ENCODE measurements at places on chromosomes 7 and 10.

DNA sequence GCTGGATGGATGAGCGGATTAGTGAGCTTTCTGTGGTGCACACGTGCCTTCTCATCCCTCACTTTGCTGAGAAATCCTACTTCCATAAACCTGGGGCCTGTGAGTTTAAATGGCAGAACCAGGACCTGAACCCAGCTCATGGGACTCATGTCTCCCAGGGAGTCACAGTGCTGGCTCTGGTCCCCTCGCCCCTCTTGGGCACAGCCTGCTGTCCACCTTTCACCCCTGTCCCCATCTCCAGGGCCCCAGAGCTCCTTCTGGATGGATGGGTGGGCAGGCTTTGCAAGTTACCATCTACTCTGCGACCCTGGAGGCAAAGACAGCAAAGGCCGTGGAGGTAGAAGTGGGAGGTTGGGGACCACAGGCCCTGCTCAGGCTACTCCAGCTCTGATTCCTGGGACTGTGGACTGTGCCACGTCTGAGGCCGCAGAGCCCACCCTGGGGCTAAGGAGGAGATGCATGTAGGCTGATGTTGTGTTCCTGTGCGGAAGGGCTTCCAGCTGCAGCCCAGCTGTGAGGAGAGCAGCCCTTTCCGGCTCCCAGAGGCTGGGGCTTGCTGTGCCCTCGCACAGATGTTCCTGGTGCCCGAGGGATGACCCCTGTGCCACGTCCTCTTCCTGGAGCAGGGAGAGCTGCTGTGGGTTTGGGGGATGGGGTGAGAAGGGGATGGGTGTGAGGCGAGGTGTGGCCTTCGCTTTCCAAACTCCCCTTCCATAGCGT, 40.3 kb downstream of the PRF1 start:
- DNase-seq: no peak

DNA sequence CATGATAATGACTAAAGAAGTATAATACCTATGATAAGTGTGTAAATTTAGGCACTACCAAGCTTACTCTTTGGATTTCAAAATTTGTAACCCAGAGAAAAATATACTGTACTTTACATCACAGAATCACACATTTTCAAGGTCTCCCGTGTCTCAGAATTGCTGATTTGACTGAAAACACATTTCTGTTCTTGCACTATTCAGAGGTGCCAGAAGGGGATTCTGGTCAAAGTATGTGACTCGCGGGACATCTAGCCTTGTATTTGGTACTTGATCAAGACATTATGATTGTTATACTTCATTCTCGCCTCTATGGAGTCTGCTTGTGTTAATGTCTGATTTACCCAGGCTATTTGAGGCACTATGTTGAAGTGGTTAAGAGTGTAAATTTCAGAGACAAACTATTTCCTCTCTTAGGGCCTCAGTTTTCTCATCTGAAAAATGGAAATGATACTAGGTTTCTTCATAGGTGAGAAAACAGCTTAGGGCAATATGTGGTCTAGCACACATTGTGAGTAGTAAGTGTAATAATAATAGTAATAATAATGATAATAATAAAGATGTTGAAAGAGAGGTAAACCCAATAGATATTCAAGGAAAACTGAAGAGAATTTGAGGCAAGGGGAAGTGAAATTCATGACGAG, 320.4 kb downstream of the RNLS start:
- DNase-seq: no peak

DNA sequence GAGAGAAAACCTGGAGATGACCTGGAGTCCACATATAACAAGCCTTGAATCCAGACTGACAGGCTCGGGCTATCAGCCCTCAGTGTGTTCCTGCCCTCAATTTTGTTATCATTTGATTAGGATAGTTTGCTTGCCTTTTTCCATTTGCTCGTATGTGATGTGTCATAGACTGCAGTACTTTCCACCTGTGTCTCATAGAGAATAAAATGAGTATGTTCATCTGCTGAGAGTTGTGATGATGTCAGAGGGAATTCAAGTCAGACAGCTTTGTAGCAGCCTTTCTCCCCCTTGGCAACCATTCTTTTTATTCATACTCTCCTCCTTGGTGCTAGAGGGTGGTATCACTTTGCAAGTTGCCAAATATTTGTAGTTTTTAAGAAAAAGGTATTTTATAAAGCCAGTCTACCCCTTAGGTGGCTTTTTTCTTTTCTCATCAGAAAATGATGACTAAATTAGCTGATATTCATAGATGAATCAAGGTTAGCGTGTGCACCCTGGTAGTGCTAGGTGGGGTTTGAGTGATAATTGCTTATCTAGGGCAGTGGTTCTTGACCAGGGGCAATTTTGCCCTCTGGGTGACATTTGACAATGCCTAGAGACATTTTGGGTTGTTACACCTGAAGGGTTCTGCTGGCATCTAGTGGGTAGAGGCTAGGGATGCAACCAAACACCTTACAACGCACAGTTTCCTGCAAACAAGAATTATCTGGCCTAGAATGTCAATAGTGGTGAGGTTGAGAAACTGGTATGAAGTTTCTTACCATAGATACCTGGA, 5.4 kb downstream of the SGPL1 start:
- DNase-seq: no peak

GRCh38 chr7:82443036-82443546, 486 bp downstream of the CACNA2D1 start:
- no peak for DNase-seq

GRCh38 chr7:142669074-142669654, 80.1 kb upstream of the PRSS1 start:
- DNase-seq: peak; percentile 0

DNA sequence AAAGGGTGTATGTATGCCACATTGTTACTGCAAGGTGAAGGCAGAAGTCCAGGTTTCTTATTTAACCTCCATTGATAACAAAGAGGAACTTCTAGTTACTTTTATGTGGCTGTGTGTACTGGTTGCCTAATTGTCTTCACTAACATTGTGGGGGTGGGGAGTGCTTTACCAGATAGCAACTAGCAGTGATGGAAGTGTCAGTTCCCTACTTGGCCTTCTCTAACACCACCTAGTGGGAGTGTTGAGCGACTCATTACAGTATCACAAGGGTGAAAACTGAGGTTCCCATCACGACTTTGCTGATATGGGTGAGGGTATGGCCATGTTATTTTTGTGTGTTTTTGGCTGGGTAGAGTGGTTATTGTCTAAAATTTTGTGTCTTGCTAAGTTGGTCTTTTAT, 274.4 kb downstream of the THSD7A start:
- peak; percentile 69 for DNase-seq

- no peak for DNase-seq
These were observed 245.4 kb downstream of the AUTS2 start for GRCh38 chr7:69843653-69844052.

GRCh38 chr7:155198901-155199845, 98.5 kb upstream of the INSIG1 start:
- DNase-seq: peak; percentile 97

- no peak for DNase-seq
These were observed 62.6 kb upstream of the HECTD2 start for GRCh38 chr10:91347529-91347928.

- no peak for DNase-seq
These were observed 81.0 kb upstream of the GNA12 start for GRCh38 chr7:2924866-2925840.

DNA sequence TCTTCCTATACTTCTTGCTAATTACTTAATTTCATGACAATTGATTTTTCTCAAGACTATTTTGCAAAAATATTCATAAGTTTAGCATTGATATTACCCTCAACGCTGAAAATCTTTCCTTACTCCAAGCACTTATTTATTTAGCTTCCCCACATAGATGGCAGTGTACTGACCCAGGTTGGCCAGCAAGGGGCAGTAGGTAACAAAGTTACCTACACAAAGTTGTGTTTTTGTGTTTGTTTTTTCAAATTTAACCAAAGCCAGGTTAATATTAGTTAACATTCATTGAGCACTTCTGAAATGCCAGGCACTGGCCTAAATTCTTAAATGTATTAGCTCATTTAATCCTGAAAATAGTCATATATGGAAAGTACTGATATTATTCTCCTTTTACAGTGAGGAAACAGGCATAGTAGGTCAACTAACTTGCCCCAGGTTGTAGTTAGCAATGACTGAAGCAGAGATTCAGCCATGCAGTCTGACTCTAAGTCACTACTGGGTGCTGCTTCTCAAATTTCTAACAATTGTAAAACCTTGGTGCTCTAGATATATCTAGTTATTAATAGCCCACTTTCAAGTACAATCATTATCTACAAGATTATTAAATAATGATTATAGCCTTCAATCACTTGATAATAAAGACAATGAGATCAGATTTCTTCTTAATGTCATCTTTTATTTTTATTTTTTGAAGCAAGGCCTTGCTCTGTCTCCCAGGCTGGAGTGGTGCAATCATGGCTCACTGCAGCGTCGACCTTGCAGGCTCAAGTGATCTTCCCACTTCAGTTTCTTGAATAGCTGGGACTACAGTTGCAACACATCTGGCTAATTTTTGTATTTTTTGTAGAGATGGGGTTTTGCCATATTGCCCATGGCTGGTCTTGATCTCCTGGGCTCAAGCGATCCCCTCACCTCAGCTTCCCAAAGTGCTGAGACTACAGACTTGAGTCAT, 5.8 kb upstream of the GGCT start:
- peak; percentile 57 for DNase-seq

GRCh38 chr7:139829775-139830117, 682 bp downstream of the TBXAS1 start:
- DNase-seq: no peak

DNA sequence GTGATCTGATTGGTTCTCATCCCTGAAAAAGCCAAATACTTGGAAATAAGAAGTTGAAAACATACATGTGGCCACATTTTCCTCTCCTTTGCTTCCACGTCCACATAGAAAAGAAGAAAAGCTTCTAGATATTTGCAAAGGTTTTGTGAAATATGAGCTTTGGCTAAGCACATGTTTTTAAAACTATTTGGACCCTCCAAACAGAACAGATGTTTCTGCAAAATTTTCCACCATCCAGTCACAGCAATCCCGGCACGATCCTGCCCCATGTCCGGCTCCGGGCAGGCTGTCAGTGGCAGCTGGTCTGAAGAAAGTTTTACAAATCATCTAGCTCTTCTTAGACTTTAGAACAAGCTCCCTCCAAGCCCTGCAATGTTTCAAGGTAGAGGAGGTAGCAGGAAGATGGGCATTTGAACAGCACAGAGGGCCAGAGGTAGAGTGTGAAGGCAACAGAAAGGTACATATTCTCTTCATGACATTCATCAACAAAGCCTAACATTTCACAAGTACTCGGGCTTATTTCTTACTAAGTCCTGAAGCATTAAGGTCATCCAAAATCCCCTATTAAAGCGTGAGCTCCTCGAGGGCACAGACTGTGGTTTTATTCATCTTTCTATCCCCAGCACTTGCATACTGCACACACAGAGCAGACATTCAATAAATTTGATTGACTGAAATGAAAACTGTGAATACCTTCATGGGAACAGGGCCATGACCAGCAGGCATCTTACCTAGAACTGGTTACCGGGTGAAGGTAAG, 110.1 kb downstream of the JAZF1 start:
- DNase-seq: no peak

DNA sequence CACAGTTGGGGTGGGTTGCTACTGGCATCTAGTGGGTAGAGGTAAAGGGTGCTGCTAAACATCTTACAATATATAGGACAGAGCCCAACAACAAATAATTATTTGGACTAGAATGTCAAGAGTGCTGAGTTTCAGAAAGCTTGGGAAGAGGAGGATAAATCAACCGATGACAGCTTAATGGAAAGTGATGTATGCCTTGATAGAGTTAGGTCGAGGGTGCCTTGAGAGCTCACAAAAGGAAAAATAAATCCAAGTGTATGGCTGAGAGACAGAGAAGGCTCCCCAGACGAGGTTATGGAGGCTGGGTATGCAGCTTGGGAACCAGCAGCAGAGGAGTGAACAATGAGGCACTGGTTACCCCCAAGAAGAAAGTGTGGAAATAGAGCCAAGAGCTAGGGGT, 211.1 kb downstream of the HDAC9 start:
- no peak for DNase-seq

DNA sequence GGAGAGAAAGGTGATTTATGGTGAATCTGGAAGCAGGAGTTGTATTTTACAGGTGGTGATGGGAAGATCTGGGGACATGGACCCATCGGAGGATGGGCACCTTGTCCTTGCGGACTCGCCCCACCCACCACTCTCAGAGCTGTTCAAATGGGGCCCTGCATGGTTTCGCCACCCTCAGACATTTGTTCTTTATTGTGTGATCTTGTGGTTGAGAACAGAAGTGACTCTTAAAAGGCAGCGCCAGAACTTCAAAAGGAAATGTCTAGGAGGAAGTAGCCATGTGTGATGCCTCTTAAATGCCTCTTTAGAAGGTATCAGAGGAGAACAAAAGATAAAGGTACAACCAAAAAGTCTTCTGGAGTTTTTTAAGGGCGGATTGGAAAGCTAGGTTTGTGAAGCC, 205.7 kb downstream of the KIAA1217 start:
- DNase-seq: no peak

DNA sequence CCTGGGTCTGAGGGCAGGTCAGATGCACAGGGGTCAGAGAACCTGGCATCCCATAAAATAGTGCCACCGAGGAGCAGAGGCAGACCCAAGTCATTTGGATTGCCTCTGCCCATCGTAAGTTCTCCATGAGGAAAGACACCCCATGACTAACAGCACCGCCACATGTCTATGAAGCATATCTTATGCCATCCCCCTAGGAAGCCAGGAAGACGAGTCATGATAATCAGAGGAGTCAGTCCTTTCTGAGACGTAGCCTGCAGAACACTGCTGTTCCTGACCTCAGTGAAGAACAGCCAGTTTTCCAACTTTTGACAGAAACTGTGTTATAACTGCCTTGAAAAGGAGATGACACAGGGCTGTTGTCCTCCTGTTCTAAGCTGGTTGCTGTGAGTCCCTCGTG, 51.2 kb downstream of the INSYN2A start:
- DNase-seq: peak; percentile 84

GRCh38 chr10:4337563-4337962, 488.4 kb upstream of the AKR1E2 start:
- DNase-seq: no peak

DNA sequence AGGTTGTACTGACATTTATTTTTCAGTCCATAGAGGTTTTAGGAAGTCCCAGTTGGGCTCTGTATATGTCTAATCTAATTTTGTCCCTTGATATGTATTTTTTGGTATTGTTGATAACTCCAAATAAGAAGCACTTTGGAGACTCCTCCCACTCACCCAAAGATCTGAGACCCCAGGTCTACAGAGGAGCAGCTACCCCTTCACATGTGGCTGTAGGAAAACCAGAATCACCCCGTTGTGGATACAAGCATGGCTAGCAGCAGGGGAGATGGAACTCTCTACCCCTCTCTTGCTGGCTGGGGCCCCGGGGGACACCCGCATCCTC, 9.4 kb downstream of the HHEX start:
- no peak for DNase-seq

DNA sequence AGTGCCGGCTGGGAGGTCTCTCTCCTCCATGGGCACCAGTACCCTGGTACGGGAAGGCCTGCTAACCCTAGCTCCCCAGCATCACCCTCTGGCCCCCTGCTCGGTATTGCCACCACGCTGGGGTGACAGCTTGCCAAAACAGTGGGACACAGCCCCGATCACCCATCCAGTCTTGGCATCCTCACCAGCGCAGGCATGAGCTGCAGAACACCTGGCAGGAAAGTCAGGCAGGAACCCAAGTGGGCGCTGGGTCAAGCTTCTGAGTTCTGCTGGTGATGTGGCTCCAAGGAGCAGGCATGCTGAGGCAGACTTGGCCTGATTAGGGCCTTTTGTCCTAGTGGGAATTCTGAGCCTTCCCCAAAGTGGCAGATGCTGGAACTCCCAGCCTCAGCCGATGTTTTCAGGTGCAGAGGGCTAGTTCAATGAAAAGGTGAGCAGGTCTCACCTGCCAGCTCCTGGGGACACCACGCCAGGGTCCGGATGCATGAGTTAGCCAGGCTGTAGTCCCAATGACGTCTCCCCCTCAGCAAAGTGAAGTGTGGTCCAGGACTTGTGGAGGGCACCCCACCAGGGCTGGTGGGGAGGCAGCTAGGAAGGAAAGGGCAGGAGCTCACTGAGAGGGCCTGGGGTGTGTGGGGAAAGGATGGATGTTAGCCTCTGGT, 8.5 kb upstream of the ZNF22 start:
- DNase-seq: no peak

Measured in renal cortical epithelial cell (primary cell).